ENCODE measurements at places on chromosomes 5 and 9.

DNA sequence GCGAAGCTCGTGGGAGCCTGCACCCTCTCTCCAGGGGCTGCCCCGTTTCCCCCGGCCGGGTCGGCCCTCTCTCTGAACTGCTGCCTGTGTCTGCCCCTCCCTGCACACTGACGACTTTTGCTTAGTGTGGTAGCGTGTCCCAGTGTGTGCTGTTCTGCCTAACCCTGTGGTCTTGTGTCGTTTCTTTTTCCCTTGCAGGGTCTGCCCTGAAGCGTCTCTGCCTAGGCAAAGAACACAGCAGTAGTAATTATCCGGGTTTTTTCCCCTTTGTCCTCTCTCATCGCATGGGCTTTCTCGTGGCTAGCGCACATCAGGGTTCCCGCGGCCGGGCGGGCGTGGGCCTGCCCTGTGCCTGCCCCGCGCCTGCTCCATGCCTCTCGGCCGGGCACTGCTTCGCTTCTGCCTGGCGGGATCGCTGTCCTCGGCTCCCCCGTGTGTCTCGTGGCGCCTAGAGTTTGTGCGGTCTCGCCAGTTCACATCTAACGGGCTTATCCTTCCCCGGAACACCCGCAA is 122.7 kb downstream of the WNK2 start:
- DNase-seq, result no peak

- no peak for DNase-seq
These were observed 83.7 kb downstream of the HOMER1 start for GRCh38 chr5:79430196-79430595.

DNA sequence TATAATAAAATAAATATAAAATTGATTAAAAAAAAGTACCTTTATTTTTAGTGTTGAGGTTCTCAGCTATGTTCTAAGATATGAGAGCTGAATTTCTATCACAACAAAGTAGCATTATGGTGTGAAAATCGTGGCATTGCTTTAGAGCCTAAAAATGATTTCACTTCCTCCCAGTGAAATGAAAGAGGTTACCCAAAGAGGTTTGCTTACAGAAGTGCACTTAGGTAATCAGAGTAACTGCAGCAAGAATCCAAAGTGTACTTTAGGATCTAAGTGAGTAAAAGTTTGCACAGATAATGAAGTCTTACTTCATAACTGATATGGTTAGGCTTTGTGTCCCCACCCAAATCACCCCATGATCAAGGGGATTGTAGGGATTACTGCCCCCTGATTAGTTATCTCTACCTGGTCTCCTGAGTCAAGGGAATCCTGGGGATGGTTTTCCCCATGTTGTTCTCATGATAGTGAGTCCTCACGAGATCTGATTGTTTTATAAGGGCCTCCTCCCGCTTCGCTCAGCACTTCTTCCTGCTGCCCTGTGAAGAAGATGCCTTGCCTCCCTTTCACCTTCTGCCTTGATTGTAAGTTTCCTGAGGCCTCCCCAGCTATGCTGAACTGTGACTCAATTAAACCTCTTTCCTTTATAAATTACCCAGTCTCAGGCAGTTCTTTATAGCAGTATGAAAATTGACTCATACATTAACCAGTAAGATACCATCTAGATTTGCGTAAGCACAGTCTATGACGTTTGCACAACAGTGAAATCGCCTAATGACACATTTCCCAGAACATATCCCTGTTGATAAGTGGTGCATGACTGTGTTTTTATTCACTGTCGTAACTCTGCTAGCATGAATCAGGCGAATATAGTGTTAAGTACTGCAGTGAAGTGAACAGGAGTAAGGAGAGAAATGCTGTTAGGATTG is 40.3 kb upstream of the LRRC70 start:
- no peak for DNase-seq

- no peak for DNase-seq
These were observed 5.1 kb downstream of the LCP2 start for GRCh38 chr5:170292179-170293104.

GRCh38 chr9:87588339-87588738 is 90.7 kb downstream of the DAPK1 start:
- no peak for DNase-seq

DNA sequence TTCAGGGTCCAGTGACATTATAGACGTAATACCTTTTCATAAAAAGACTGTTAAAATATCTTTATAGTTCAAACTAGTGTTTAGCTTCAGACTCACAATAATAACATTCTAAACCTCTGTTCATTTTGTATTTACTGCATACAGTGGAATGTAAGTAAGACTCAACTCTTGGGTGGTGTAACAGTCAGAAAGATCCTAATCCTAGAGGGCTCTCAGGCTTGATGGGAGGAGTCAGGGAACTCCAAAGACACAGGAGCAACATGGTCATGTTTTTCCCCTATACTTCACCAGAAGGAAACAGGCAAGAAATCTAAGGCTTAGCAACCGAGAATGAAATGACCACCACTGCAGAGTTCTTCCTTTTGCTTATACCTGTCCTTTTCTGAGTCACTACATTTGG is 82.6 kb downstream of the MRPS27 start:
- DNase-seq, result no peak

DNA sequence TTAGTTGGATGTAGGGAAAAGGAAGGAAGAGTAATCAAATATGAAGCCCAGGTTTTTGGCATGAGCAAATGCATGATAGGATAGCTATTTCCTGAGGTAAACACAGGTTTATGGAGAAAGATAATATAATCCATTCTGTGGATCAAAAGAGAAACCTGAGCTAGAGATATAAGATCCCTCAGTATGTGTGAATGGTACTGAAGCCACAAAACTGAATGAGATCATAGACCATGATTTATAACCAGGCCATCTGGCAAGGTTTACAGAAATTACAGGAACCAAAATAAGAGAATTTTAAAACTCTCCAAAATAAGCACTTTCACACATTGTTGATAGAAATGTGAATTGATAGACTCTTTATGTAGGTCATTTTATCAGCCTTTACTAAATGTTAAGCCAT is 28.7 kb upstream of the ECM2 start:
- DNase-seq, result no peak

GRCh38 chr5:3325972-3326840 is 269.4 kb upstream of the IRX1 start:
- DNase-seq, result no peak

GRCh38 chr5:99034336-99034735 is 105.5 kb upstream of the CHD1 start:
- DNase-seq, result no peak

DNA sequence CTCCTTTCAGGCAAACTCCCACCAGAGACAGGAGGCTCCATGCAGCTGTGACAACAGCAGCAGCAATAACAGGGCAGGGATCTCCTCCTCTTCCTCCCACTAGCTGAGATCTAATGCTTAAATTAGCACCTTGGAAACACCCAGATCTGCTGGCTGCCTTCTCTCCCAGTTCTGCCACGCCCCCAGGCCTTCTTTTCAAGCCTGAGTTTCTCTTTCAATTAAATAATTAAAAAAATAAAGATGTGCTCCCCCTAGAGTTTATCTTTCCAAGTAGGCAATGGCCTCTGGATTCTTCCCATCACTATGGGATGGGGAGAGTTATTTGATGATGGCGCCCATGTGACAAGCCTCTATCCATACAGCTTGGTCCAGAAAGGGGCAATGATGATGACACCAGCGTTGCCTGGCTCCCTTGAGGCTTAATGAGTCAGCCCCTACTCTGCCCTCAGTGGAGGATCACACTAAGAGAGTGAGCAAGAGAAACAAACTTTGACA is 3.8 kb downstream of the FAM219A start:
- peak; percentile 82 for DNase-seq

Measured in putamen (tissue), 1 donor.